ENCODE measurements at places on chromosomes 12 and 14.

DNA sequence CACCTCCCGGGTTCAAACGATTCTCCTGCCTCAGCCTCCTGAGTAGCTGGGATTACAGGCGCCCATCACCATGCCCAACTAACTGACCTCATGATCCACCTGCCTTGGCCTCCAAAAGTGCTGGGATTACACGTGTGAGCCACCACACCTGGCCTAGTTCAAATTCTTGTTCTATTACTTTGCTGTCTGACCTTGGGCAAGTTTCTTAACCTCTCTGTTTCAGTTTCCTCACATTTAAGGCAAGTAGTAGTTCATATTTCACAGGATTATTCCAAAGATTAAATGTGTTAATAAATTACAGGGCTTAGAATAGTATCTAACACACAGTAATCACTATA lies 10.9 kb downstream of the RXYLT1 start:
- no peak for DNase-seq

DNA sequence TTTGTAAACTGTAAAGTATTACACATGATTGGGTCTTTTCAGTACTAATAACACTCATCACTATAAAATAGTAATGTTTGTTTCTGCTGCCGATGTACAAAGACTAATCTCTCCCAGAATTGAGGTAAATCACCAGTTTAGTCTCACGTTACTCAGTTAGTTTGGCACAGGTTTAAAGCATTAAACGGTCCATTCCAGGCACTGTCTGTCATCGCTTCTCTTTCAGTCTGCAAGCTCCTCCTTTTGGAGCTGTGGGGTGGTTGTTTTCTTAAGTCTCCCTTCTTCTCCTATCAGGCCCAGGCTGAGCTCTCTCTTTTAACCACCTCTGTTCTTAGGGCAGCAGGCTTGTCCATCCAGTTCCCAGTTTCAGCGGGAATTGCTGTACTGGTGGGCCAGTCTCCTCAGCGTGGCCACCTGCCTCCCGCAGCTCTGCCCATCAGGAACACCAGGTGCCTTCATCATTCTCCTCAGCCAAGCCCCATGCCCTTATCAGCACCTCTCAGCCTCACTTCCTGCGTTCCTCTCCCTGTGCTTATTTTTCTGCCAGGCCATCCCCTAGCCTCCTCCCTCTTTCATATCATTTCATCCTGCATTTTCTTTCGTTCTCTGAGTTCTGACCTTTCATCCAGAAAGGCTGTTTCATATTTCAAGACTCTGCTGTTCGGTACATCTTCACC lies 149.0 kb downstream of the TGFB3 start:
- no peak for DNase-seq

- no peak for DNase-seq
Measured at GRCh38 chr12:8969861-8970411, 19.4 kb upstream of the KLRG1 start.

DNA sequence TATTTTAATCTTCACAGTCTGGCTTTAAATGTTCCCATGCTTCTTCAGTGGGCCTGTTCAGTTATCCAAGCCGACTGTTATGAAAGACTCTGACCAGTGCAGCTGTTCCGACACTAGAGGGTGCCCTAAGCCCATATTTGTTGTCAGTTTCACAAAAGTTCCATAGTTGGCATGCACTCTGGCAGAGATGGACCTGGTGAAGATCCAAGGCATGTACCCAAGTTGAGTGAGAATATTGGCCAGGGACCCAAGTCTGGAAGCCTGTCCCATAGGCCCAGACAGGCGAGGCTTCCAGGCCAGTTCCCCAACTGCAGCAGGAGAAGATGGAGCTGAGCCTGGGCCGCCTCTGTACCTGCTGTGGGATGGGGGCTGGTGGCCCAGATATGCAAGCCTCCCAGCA lies 27.4 kb upstream of the GUCY2C start:
- DNase-seq = peak; percentile 47

DNA sequence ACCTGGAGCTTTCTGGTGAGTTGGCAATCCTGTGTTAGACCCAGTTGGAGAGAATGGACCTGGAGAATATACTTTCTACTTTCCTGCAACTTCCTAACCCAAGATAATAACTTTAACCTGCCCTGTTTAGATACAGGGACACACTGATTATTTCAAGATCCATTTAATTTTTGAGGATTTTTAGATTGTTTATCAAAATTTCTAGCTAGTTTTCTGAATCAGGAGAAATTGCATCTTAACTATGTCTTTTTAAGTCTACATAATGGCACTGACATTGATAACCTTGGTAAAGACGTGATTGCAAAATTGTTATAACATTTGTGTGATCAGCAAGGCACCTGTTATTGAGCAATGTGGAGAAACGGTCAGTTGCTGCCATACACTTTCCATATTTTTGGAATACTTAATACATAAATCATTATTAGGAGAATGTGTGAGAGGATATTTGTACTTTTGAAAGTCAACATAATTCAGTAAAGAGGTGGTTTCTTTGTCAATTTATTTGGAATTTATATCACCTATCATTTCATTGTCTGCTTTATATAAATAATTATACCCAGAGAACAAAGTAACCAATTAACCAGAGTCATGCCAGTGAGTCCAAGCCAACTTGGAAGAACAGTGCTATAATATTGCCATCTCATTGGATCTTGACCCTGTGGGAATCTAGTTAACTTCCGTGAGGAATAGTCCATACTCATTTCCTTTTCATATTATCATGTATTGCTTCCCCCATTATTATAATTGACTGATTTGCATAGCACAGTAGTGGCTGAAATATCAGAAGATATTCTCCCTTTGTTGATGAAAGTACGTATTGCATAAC lies 28.4 kb downstream of the NFYB start:
- DNase-seq = no peak

DNA sequence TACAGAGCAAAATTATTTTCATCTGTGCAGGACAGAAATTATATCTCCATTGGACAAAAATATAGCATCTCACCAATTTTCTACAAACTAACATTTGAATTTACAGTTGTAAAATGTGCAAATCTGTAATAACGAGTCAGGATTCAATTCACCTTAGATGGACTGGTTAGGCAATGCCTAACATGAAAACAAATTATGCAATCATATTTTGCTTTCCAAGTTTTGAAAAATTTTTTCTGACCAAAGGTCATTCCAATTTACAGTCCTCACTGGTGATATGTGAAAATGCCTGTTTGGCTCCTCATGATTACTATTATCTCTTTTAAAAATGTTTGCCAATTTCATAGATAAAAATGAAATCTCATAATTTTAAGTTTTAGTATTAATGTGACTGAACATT lies 6.5 kb upstream of the CPM start:
- no peak for DNase-seq

DNA sequence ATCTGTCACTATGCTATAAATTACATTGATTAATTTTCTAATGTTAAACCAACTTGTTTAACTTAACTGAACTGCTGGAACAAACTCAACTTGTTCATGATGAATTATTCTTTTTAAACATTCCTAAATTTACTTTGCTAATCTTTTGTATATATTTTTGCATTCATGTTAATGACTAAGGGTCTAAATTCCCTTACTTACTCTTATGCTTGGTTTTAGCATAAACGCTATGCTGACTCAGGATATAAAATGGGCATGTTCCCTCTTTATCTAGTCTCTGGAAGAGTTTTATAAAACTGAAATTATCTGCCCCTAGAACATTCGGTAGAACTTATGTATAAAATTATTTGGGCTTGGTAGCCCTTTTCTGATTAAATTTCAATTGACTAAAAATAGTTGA lies 342.8 kb upstream of the DIO2 start:
- no peak for DNase-seq

DNA sequence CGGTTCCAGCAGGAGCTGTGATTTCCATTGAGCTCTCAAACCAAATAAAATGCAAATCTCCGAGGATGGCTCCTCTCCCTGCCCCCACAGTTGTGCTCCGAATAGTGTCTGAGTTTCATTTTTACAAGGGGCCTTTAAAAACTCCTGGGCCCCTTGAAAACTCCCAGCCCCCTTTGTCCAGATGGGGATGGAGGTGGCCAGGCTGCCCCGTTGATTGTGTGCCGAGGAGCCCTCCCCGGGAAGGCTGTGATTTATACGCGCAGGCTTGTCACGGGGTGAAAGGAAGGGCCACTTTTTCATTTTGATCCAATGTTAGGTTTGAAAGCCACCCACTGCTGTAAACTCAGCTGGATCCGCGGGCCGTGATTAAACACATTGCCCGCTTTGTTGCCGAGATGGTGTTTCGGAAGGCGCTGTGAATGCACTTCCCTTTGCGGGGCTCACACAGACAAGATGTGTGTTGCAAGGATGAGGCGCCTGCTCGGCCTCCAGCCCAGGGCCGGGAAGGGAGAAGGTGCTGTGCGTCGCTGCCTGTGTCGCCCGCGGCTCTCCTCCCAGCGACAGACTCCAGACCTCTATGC lies 98.8 kb downstream of the TMEM132C start:
- DNase-seq = no peak

- no peak for DNase-seq
Measured at GRCh38 chr12:48774516-48774915, 14.4 kb downstream of the ADCY6 start.

- DNase-seq = no peak
Measured at GRCh38 chr12:42373669-42374068, 47.7 kb downstream of the PPHLN1 start.

DNA sequence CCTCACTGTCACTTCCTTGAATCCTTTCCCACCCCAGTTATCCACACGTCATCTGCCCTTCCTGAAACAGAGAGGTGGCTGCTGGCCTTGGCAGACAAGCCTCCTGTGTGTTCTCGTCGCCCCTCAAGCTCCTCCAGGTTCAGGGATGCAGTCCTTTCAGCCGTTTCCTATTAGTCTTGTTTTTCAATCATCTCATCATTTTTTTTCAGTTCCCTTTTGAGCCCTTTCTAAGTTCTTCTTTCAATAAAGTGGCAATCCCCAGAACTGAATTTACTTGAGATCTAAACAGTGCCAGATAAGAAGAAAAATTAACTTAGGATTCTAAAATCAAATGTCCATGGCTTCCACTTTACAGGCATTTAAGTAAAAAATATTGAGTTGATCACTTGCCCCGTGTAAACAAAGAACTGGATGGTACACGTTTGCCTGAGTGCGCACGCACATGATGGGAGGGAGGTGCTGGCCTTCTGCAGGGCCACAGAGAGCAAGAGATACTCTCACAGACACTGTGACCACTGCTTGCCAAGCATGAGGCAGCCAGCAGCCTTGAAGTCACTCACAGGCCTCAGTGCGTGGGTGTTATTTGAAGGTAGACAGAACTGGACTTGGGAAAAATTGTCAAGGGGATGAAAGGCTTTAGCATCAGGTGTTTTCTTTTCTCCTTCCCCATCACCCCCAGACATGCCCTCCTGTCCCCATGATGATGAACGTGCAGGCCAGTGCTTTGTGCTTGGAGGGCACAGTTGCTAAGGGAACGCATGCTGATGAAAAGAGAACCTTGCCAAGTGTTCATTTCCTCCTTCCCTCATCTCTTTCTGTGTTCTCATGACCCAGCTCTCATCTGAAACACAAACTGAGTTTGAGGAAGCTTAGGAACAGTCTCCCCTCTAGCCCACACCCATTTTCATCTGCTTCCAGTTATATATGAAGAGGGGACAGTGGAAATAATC lies 408.3 kb downstream of the EGLN3 start:
- DNase-seq = no peak

DNA sequence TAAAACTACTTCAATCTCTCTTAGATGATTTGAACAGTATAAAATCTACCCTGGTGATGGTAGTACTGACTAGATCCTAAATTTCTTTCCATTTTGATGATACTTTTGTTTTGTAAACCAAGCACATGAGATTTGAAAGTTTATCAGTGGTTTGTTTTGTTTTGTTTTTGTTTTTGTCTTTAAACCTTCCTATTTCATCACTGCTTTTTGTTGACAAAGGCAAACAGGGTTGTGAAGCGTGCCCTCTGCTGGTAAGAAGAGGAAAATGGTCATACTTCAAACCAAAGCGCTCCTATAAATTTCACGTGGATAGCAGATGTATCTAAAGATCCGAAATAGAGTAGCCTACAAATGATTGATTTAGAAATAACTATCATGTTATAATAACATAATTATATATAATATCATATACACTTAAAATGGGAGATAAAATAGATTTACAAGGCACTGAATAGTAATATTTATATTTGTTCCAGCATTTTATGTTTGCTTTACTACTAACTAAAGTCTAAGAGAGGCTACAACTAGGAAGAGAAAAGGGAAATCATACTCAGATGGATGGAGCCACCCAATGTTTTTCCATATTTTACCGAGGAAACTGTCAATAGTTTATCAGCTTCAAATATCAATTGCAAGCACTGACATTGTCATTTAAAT lies 254.0 kb upstream of the USP15 start:
- DNase-seq = no peak

GRCh38 chr14:39740454-39740853 lies 308.2 kb upstream of the FBXO33 start:
- DNase-seq = no peak

DNA sequence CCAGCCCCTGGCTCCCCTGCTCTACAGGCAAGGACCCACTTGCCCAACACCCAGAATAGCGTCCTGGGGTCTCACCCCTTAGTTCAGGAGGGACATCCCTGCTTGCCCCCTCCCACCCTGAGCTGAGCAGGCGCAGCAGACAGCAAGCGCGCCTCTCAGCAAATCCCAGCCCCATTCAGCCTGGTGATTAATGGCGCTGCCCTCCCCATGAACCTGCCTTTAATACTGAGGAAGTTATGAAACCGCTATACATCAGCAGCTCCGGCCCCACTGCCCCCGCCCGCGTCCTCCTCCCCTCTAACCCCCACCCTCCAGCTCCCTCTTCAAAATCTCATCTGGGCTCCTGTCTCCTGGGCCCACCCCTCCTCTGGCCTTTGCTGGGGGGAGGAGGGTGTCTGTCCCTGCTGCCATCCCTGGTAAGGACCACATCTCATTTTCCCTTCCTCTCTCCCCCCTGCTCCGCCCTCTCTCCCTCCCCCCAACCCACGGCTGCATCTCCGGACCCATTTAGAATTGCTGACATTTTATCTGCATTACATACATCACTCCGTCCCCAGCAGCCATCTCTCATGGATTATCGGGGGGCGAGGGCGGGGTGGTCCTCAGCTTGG lies 7.1 kb upstream of the SMUG1 start:
- no peak for DNase-seq

- DNase-seq = no peak
Measured at GRCh38 chr12:110856542-110856941, 9.8 kb downstream of the CCDC63 start.

DNA sequence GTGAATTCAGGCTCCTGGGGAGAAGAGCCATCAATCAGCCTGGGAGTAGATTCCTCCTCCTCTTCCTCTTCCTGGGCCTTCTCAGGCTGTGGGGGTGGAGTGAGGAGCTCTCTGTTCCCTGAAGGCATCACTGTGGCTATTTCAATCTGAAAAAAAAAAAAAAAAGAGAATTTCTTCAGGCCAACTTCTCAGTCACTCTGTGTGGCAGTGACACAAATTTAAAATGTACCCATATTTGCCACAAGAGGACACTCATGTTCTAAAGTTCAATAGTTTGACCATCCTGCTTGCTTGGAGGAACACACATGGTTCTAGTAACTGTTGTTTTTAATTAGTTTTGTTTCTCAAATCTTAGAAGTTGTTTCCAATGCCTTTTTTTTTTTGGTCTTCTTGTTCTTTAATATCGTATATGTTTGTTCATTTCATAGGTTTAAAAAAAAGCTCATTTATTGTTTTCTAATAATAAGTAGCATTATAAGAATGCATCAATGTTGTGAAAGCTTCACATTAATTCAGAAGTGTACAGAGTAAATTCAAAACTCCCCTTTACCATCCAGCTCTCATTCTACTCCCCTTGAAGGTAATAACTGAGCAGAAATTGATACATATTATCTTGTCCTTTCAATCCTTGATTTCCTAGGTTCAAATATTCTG lies 23.3 kb upstream of the CCER1 start:
- DNase-seq = no peak
